ENCODE measurements at places on chromosomes 12 and 14.

GRCh38 chr12:129276361-129277060, 423.2 kb downstream of the GLT1D1 start:
- no peak for DNase-seq

DNA sequence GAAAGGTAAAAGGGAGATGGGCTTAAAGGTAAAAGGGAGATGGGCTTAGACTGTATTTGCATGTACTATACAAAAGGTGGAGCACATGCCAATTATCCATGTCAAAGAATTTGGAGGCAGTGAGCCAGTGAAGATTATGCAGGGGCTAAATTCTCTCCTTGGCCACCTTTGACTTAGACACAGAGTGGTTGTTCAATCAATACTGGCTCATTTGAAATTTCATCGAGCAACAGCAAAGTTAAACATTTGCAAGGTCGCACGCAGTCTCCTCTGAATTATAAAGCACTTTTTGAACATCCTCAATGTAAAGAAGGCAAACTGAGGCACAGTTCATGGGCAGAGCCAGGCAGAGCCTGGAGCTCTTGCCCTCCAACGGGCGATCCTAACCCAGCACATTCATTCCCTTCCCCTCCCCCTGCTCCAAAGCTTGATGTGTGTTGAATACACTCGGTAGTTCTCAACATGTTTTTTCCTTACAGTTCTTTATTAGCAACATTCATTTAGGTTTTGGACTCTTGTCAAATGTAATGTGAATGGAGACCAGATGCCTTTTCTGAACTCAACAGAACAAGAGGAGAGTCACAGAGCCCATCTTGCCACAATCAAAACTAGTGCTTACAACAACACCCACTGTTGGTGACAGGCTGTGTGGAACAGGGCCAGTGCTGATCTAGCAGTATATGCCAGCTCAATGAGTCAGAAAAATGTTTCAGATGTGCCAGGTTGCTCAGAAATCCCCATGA, 169.7 kb upstream of the G2E3 start:
- no peak for DNase-seq

- DNase-seq: no peak
Observed at GRCh38 chr12:125720961-125721360, 655.7 kb downstream of the AACS start.

GRCh38 chr14:100866666-100867630, 36.6 kb downstream of the RTL1 start:
- DNase-seq: no peak

DNA sequence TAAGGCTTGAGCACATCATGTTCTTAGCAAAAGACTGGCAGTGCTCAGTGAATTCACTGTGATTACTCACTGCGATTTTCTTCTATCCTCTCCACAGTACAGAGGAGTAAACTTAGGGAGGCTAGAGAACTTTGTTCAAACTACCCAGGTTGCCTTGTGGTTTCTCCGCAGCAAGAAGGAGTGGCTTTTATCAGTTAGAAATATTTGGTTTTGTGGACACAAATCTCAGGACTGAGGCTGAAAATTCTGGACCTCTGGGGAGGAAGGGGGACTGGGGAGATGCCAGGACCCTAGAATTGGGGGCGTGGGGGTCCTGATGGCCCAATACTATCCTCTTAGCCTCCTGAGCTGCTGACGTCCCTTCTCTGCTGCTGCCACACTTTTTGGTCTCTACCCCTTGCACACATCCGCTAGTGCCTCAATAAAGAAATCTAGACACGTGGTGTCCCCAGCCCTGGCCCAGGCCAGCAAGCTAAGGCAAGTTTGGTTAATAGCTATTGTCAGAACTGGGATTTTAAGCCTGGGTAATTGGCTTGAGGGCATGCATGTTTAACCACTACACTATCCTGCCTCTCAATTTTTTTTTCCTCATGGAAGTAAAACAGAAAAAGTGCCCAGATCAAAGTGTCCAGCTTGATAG, 842 bp downstream of the OAS2 start:
- DNase-seq: peak; percentile 36

DNA sequence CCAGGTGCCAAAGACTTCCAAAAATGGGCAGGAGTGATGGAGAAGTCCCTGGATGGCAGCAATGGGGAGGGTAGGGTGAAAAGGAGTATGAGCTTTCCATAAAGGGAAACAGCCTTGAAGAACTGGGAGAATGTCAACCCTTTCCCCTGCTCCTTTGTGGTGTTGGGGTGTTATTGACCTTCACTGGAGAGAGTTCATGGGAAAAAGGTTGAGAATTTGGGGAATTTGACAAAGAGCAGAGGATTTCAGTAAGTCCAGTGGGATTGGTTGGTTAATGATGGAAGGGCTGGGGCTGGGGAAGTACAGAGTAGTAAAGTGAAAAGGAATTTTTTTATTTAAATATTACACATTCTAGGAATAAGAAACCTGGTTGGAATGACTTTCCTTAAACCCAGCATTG, 116.6 kb downstream of the ERC1 start:
- no peak for DNase-seq

- DNase-seq: no peak
Observed at GRCh38 chr12:120735181-120735580, 9.6 kb downstream of the ACADS start.

- DNase-seq: no peak
Observed at GRCh38 chr14:47276931-47277330, 398.5 kb downstream of the MDGA2 start.

GRCh38 chr14:31949709-31950108, 127.4 kb upstream of the ARHGAP5 start:
- no peak for DNase-seq

DNA sequence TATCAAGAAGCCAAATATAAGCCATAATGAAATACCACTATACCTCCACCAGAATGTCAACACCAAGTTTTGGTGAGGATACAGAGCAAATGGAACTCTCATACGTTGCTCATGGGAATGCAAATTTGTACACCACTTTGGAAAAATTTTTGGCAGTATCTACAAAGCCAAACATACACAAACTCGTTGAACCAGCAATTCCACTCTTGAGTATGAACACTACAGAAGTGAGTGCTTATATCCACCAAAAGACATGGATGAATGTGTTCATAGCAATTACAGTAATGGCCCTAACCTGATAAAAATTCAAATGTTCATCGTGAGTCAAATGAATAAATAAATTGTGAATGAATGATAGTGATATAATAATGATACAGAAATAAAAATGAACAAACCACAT, 24.8 kb downstream of the C12orf71 start:
- no peak for DNase-seq

- no peak for DNase-seq
Observed at GRCh38 chr12:49121047-49121696, 10.0 kb downstream of the TUBA1B start.

- DNase-seq: no peak
Observed at GRCh38 chr14:90159146-90159545, 97.2 kb upstream of the PSMC1 start.

DNA sequence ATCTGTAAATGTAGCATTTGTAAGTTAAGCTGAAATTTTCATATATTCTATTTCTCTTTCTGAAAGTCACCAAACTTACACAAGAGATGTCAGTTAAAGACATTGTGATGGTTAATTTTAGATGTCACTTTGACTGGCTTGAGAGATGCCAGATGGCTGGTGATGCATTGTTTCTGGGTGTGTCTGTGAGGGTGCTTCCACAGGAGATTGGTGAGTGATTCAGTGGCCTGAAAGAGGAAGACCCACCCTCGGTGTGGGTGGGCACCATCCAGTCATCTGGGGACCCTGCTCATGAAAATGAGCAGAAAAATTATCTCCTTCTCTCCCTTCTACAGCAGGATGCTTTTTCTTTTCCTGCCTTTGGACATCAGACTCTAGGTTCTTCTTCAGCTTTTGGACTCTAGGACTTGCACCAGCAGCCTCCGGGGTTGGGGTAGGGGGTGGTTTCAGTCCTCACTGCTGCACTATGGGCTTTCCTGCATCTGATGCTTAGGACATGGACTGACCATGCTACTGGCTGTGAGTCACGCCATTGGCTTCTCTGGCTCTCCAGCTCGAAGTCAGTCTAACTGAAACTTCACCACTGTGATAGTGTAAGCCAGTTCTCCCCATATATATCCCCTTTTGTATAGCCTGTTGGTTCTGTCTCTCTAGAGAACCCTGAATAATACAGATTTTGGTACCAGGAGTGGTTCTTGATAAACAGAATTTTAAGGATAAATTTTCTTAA, 20.9 kb downstream of the PDE6H start:
- no peak for DNase-seq

- no peak for DNase-seq
Observed at GRCh38 chr12:5428332-5429221, 3.3 kb upstream of the NTF3 start.

DNA sequence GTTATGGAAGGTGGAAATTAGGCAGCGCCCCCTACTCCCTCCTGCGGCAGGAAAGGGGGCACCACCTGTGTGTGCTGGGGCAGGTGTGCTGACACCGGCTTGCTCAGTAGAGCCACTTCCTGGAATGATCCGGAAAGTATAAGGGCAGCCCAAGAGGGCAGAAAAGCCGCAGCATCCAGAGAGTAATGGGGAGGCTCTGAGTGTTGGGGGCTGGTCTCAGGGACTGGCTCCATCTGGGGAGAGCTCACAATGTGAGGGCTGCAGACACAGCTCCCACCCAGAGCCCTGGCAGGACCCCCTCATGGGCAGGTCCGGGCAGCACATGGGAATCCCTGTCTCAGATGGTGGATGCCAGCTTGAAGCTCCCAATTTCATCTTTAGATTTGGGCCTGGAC, 187.6 kb upstream of the C14orf180 start:
- DNase-seq: no peak

- DNase-seq: no peak
Observed at GRCh38 chr12:81294325-81295190, 216.7 kb downstream of the ACSS3 start.

DNA sequence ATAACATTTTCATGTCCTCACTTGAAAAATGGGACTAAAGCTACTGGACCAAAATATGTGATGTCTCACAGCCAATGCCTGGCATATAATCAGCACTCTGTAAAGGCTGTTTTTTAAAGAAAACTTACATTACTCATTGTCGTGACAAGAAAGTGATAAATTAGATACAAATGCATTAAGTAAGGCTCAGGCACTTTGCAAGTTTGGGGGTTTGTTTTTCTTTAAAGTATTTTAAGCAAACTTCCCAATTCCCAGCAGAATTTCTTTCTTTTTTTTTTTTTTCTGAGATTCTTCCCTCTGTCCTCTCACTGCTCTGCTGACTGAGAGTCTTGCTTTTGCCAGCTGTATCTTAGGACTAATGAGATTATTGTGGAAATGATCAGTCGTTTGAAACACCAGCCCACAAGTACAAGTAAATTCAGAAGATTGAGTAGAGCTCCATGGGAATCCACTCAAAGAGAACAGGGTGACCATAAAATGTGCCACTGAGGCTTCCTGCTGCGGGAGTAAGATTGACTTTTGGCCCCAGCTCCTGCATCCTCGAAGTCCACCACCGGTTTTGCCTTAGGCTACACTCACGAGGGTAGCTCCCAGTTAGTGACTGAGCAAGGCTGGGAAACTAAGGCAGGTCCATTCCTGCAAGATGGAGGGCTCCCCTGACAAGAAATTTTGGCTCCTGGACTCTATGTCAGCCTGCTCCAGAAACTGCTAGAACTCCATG, 82.8 kb downstream of the TMTC1 start:
- DNase-seq: no peak

DNA sequence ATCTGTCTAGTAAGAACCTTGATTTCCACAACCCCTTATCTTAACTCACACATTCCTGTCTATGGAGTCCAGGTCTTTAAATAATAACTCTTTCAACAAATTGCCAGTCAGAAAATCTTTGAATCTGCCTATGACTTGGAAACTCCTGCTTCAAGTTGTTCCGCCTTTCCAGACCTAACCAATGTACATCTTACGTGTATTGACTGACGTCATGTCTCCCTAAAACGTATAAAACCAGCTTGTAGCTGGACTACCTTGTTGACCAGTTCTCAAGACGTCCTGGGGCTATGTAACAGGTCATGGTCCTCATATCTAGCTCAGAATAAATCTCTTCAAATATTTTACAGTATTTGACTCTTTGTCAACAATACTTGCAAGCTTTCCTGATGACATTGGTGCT, 337.0 kb downstream of the TMEM132D start:
- no peak for DNase-seq

GRCh38 chr12:132601171-132601883, 9.1 kb downstream of the LRCOL1 start:
- DNase-seq: no peak

- DNase-seq: no peak
Observed at GRCh38 chr12:1929241-1929984, 11.0 kb upstream of the CACNA2D4 start.

- DNase-seq: no peak
Observed at GRCh38 chr14:56299306-56299984, 181.2 kb downstream of the PELI2 start.

DNA sequence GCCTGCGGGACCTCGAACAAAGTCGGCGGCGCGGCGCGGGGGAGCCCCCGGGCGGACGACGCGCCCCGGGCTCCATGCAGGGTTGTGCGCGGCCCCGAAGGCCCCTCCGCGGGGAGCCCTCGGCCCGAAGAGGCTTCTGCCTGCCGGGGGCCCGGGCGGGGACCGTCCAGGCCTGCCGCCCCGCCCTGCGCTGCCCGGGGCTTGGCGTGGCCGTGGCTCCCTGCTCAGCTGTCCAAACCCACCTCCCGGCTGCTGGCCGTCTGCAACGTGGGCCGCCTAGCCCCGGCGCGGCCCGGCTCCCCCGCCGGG, 670 bp downstream of the DYRK2 start:
- no peak for DNase-seq

DNA sequence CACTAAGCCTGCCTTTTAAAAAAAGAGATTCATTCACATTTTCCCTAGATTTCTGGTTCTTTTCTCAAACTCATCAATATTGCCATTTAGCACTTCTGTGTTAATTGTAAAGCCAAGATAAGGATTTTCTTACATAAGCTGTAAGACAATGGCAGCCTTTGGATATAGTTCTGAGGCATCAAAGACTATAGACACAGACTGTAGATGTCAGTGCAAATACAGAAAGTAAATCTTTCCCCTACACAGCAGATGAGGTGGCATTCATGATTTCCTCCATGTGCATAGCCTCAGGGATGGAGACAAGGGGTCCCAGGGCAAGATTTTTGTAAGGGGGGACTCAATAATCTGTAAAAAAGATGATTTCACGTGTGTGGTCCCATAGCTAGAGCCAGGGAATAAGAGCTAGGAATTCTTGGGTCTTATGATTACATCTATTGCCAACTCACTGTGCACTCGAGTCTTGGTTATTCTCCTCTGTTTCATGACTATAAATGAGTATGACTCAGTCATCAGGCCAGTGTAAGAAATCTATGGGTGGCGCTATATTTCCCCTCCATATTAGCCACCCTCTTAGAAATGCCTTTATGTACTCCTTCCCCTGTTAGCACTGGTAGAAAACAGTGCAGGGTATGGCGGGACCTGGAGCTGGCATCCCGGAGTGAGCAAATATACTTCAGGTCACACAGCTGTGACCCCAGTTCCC, 207.5 kb downstream of the EXOC5 start:
- no peak for DNase-seq

Measured in T-cell (primary cell).